Esophagus mucosa (tissue), 1 donor: ENCODE measurements at places on chromosomes 2 and 18. TPM values are rescaled to one million over a fixed set of nuclear protein-coding genes. Genes with fewer than 3 reads are reported as not detected.
A peak's percentile ranks its signal among the peaks of the same experiment; 100 is the strongest.

- ATAC-seq: peak; percentile 36
Observed at GRCh38 chr2:21256006-21256405, 132.2 kb downstream of the TDRD15 start.

DNA sequence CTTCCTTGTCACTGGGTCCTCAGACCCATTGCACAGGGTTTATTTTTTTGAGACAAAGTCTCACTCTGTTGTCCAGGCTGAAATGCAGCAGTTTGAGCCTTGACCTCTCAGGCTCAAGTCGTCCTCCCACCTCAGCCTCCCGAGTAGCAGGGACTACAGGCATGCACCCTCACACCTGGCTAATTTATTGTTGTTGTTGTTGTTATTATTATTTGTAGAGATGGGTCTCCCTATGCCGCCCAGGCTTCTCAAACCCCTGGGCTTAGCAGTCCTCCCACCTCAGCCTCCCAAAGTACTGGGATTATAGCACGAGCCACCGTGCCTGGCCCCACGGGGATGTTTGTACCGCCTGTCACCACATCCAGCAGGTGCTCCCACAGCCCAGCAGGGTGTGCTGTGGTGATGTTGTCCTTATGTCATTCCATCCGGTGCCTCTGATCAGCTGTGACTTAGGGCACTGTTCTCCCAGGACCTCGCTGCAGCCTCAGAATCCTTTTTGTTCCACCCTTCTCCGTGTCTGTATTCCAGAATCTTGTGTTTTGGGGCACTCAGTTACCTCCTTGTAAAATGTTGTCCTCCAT lies 182.3 kb downstream of the INO80D start:
- ATAC-seq: peak; percentile 63

DNA sequence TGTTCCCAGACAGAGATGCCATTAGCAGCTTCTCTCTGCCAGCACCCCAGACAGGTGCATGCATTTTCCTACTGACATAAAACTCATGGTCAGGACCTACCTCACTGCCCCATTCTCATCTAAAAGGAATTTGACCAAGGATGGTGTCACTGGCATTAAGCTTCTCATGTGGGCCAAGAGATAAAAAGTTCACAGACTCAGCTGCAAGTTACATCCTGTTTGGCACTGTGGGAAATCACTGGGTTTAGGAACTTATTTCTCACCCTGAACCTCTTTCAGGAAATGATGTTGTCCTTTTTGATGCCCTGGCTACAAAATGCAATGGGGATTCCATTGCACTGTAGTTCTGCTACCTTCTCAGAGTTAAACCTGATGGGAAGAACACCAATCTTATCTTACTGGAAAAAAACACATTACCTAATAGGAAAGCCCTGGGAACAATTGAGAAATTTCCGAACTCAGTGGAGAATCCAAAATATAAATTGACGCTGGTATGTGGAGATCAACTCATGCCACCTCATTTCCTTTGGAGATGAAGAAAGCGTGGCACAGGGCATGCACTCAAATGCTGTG lies 252.1 kb upstream of the COPS8 start:
- peak; percentile 72 for ATAC-seq

DNA sequence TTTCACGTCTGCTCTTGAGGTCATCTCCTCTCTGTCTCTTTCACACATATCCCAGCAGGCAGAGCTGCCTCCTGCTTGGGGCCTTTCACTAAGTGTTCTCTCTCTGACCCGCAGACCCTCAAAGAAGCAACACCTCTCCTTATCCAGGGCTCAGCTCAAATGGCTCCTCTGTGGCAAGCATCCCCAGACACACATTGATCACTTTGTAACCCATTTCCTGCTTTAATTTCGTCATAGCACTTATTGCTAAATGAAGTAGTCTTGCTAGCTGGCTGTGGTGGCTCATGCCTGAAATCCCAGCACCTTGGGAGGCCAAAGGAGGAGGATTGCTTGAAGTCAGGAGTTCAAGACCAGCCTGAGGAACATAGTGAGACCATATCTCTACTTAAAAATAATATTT lies 41.4 kb downstream of the SGPP2 start:
- ATAC-seq: no peak

DNA sequence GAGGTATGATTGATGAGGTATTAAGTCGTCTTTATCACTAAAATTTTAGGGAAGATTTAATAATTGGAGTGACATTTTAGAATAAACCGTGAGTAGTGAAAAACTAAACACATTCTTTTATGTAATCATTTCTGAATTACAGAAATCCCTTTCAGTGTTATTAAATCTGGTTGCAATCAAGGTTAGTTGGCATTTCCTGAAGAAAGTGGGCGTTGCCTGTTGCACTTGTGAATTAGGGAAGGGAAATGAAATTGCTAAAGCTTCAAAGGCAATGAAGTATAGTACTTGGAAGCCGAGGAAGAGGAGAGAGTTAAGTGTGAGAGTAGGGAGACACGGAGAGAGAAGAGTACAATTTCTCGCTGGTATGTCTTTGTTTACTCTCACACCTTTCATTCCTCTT lies 274.5 kb downstream of the SLC8A1 start:
- no peak for ATAC-seq

DNA sequence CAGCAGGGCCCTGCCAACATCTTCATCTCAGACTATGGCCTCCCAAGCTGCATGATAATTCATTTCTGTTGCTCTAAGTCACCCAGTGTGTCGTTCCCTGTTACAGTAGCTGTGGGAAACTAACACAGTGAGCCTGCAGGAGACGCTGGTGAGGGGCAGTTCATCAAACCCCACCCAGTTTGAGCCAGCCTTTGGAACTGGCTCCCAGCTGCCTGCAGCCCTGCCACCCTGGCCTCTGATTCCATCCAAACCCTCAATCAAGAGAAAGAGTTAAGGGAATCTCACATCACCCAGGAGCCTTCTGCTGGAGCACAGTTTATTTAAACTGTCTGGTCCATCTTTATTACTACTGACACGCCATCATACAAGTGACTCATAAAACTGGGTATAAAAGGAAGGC lies 64.9 kb upstream of the ZCCHC2 start:
- ATAC-seq: no peak

GRCh38 chr2:102437122-102437521 lies 14.2 kb downstream of the IL18RAP start:
- ATAC-seq: no peak

GRCh38 chr2:117074756-117075155 lies 739.7 kb upstream of the DDX18 start:
- no peak for ATAC-seq

GRCh38 chr2:190867212-190867611 lies 13.4 kb upstream of the GLS start:
- ATAC-seq: no peak

- no peak for ATAC-seq
Observed at GRCh38 chr2:231450548-231450989, 13.7 kb downstream of the NCL start.

GRCh38 chr2:237128026-237128703 lies 42.5 kb downstream of the COPS8 start:
- ATAC-seq: peak; percentile 98

GRCh38 chr2:39779341-39779851 lies 338 bp upstream of the THUMPD2 start:
- no peak for ATAC-seq

- ATAC-seq: no peak
Observed at GRCh38 chr2:128092656-128093055, 1.7 kb downstream of the UGGT1 start.

GRCh38 chr2:74059137-74059775 lies 74.5 kb downstream of the TET3 start:
- no peak for ATAC-seq

- no peak for ATAC-seq
Observed at GRCh38 chr2:133690780-133691179, 122.5 kb upstream of the NCKAP5 start.

DNA sequence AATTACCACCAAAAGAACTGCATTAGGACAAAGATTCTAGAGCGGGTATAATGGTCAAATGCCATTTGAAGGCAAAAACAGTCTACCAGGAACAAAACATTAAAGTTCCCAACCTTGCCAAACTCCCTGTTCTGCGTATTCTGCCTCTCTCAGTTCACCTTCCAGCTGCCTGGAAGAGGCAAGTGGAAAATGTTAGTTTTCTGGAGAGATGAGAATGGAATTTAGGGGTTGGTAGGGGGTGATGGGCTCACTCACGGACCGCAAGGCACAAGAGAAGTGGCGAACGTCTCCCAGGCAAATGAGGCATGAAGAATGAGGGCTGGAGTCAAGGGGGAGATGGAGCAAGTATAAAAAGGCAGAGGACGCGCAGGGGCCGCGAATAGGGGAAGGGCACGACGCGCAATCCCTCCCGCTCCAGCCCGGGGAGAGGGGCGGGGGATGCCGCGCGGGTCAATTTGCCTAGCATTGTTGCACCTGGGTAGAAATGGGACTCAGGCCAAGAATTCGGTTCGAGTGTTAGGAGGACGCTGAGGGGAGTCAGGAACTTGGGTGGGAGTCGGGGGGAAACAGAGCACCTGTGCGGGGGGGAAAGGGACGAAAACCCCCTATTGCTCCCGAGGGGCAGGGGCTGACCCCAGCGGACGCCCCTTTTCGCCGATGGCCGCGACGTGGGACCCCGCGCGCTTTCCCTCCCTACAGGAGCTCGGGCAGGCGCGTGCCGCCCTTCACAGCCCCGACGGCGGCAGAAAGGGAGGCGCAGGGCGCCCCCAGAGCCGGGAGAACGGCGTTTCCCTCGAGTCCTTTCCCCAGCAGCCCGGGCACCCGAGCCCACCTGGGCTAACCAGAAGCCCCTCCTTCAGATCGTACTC lies 573 bp downstream of the PAIP2B start:
- ATAC-seq: peak; percentile 7

- ATAC-seq: no peak
Observed at GRCh38 chr2:222299906-222300725, 1.3 kb upstream of the PAX3 start.

GRCh38 chr18:75235896-75236295 lies 25.3 kb downstream of the TSHZ1 start:
- ATAC-seq: no peak

- ATAC-seq: no peak
Observed at GRCh38 chr2:234293973-234294372, 202.9 kb downstream of the ARL4C start.

GRCh38 chr2:62149708-62150107 lies 46.2 kb upstream of the B3GNT2 start:
- no peak for ATAC-seq

DNA sequence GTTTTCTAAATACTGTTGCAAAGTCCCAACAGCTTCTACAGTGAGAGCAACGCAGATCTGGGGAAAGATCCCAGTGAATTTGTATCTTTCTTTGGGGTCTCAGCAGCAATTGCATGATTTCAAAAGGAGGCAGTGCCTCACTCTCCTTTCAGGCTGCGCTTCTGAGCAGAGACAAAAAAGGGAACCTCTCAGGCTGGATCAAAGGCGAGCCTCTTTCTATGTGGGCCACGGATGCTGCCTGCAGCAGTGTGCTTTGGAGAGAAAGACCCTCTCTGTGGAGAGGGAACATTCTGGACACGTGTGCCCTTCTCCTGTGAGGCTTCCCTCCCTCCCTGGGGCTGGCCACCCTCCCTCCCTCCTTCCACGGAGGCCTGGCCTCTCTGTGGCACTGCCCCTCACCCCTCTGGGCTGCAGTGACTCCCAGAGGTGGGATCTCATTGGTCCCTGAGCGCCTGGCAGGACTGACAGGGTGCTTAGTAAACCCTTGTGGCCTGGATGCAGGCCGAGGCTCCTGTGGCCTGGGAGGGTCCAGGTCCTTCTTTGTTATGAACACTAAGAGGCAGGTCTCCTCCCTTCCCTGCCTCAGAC lies 21.6 kb upstream of the PDIA6 start:
- ATAC-seq: no peak

DNA sequence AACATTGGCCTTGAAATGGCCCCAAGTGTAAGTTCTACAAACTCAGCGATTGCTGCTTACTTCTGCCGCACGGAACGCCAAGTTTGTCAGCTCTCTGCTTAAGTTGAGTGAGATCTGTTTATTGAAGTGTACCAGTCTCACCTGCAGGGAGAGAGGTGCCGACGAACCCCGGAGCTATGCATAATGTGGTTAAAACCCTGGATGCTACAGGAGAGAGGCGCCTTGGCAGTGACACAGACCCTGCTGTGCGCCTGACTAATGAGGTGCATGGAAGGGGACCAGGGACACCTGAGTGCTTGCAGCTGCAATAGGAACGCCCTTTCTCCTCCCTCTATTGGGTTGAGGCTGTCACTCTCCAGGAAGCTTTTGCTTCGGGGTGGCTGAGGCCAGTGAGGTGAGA lies 979 bp downstream of the SLC9A2 start:
- peak; percentile 35 for ATAC-seq

DNA sequence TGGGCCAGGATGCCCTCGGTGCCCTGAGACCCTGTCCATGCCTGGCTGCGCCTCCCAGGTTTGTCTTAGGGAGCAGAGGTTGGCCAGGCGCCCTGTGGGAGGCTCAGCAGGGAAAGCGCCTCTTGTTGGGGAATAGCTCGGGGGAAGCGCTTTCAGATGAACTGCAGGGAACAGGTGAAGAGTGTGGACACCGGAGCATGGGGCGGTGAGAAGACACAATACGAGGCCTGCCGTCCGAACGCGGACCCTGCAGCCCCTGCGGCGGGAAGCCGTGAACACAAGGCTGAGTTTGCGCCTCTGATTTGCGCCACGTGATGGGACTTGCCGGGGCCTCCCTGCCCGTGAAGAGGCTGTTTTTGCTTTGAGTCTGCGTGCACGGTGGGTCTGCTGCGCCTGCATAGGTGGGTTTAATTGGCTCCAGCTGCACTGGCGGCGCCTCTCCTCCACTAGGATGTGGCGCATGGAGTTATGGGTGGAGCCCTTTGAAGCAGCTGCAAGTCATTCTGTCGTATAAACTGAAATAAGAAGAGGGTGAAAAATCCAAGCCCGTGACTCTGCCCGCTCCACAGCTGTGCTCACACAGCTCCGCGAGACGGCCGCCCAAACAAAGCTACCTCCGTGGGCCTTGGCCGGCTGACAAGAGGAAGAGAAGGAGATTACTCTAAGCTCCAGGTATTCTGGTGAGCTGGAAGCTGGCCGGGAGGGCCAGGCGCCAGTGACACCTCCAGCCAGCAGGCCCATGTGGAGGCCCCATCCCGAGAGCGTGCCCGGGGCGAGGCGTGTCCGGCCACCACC lies 103.5 kb upstream of the CTDP1 start:
- ATAC-seq: peak; percentile 72

GRCh38 chr18:59340312-59340711 lies 18.8 kb downstream of the LMAN1 start:
- ATAC-seq: no peak

The IL18RAP gene
- 0.64 TPM for total RNA-seq

The ITGB6 gene
- 24.2 TPM for total RNA-seq

The MALL gene
- total RNA-seq: 248 TPM

The GRP gene
- total RNA-seq: not detected

The SGPP2 gene
- total RNA-seq: 57.1 TPM

The CENPA gene
- total RNA-seq: 10.2 TPM

The OR6B2 gene
- total RNA-seq: not detected

The HOXD12 gene
- not detected for total RNA-seq
